ENCODE measurements at places on chromosomes 16 and 17. TPM values are rescaled to one million over a fixed set of nuclear protein-coding genes. Genes with fewer than 3 reads are reported as not detected.

Gene MYADML2
- not detected for polyA plus RNA-seq

Gene CDH3
- polyA plus RNA-seq, result not detected

Gene SLC16A11
- not detected for polyA plus RNA-seq

Gene CPHXL2
- not detected for polyA plus RNA-seq

Gene FBXO39
- polyA plus RNA-seq, result not detected

Gene PRAC1
- not detected for polyA plus RNA-seq

Gene IL17C
- polyA plus RNA-seq, result not detected

Gene CDK5R1
- 0.67 TPM for polyA plus RNA-seq

Gene EIF1
- 381 TPM for polyA plus RNA-seq

Gene SOCS3
- 18.3 TPM for polyA plus RNA-seq

Gene CX3CL1
- polyA plus RNA-seq, result 0.89 TPM

Gene ZNF597
- polyA plus RNA-seq, result 0.91 TPM

Gene BCL6B
- polyA plus RNA-seq, result not detected

Gene TP53TG3B
- polyA plus RNA-seq, result not detected

- peak; percentile 75 for DNase-seq
Observed at GRCh38 chr16:51524555-51525373, 373.7 kb upstream of the SALL1 start.

- peak; percentile 87 for DNase-seq
Observed at GRCh38 chr16:47374629-47375028, 86.2 kb downstream of the ITFG1 start.

- DNase-seq, result no peak
Observed at GRCh38 chr16:85265810-85266209, 153.5 kb upstream of the CIBAR2 start.

- peak; percentile 69 for DNase-seq
Observed at GRCh38 chr17:72297326-72298115, 176.7 kb downstream of the SOX9 start.

DNA sequence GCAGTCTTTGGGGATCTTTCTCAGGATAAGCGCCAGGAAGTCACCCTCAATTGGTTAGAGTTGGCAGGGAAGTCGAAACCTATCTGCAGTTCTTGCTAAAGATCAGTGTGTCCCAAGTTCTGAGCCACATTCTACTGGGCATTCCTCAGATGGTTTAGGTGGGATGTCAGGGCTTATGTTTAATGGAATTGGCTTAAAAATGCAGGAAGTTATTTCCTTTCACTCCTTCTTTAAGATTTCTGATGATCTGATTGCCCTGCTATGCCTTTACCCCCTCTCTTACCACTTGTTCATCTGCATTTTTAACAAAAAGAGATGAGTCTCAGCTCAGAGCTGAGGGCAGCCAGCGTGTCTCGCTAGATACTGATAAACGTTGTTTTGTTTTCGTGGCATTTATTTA, 30.8 kb downstream of the FOXL1 start:
- peak; percentile 94 for DNase-seq

DNA sequence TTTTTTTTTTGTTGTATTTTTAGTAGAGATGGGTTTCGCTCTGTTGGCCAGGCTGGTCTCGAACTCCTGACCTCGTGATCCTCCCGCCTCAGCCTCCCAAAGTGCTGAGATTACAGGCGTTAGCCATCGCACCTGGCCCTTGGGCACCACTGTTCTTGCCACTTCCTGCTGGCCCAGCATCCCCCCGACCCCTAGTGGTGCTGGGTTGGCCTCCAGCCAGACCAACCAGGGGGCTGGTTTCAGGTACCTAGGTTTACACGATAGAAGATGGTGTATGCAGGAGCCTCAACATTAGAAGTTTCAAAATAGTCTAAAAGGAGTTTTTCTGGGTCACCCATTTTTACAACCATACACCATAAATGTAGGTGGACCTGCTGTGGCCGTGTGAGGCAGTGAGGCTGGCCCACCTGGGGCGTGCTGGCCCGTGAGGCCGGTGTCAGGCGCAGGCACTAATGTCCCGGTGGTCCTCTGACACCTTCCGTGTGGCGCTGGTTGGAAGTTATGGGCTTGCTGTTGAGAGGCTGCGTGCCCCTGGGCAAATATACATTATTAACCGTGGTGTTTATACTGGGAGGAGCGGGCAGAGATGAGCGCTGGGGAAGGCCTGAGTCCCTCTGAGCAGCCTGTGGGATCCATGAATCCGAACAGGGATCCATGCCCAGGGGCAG, 43.5 kb downstream of the CFAP20 start:
- DNase-seq, result no peak

- no peak for DNase-seq
Observed at GRCh38 chr16:28905229-28905754, 19.7 kb downstream of the RABEP2 start.

DNA sequence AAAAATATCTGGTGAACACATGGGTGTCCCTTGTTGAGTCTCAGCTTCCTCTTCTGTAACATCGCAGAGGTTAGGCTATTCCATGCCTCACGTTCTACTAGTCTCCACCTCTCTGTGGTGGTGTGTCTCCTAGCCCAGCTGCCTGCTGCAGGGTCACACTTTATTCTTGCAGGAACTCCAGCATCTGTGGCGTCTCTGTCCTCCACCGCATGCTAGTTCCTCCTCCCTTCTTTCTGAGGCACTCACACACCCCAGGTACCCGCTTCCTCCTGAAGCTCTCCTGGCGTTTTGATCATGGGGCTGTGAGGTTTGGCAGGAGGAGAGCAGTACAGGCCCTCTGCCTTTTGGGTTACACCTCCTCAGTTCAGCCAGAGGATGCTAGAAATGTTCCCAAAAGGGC, 9.9 kb upstream of the TEX2 start:
- no peak for DNase-seq

DNA sequence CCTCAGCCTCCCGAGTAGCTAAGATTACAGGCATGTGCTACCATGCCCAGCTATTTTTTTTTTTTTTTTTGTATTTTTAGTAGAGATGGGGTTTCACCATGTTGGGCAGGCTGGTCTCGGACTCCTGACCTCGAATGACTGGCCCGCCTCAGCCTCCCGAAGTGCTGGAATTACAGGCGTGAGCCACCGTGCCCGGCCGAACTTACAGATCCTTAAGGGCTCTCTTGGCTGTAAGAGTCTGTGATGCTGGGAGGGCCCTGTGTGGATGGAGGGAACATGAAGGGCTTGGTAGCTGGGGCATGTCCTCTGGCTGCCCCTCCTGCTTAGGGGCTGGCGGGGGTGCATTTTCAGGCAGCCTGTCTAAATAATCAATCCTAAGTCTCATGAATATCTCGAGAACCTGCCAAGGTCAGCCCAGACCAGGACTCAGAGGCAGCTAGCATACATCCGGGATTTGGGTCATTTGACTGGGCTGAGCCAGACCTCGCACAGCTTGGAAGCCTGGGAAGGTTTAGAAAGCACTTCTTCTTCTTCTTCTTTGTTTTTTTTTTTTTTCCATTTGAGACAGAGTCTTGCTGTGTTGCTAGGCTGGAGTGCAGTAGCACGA, 17.1 kb downstream of the SPNS3 start:
- DNase-seq, result no peak

DNA sequence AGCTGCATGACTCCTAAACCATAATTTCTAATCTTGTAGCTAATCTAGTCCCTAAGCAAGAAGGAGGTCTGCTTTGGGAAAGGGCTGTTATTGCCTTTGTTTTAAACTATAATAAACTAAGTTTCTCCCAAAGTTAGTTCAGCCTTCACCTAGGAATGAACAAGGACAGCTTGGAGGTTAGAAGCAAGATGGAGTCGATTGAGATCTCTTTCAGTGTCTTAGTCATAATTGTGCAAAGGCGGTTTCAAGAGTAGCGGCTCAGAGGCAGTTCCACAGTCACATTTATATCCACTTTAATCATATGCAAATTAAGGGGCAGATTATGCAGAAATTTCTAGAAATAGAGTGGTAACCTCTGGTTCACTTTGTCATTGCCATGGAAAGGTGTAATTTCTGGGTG, 17.4 kb downstream of the DRC7 start:
- no peak for DNase-seq

DNA sequence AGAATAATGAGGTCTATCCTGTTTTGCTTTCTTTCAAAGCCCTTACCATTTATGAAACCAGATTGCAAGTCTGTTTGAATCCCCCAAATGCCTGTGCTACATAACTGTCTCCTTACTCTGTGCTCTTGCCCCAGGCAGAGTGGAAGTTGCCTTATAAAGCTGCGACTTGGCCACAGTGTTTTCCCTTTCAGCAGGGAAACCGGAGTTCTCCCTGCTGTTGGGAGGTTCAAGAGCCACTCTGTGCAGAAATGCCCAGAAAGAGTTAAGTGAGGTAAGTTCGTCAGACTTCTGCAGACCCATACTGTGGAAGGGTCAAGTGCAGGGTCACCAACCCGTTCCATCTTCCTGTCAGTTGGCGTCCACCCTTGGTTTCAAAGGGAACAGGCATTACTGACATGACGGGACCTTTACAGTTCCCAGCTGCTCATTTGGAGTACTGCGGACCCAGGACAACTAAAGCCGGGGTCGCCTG, 508.9 kb downstream of the WWOX start:
- no peak for DNase-seq

GRCh38 chr17:77915594-77916021, 42.9 kb upstream of the TNRC6C start:
- DNase-seq, result no peak

GRCh38 chr17:57366558-57367351, 110.4 kb downstream of the MSI2 start:
- DNase-seq, result no peak

GRCh38 chr16:3223913-3224515, 10.9 kb downstream of the ZNF200 start:
- no peak for DNase-seq

GRCh38 chr17:43125967-43126910, 1.1 kb upstream of the BRCA1 start:
- DNase-seq, result no peak

DNA sequence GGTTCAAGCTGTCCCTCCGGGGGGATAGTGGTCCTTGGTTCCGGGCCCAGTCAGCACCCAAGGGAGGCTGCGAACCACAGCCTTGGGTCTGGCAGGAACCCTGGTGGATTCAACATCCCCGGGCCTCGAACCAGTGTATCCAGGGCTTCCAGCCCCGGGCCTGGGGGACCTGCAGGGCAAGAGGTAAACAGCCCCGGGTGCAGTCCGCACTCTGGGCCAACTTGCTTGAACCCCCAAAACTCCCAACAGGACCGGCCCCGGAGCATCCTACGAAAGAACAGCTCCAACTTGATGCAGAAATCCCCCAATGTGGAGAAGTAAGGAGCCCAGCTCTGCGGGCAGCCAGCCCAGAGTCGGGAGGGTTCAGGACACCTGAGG, 1.5 kb upstream of the NEURL4 start:
- no peak for DNase-seq

GRCh38 chr16:56190677-56191155, 573 bp upstream of the GNAO1 start:
- DNase-seq, result no peak

- DNase-seq, result peak; percentile 31
Observed at GRCh38 chr17:75856062-75856756, 1.1 kb upstream of the WBP2 start.

GRCh38 chr17:48569674-48570324, 8.4 kb downstream of the HOXB4 start:
- DNase-seq, result peak; percentile 55

- DNase-seq, result peak; percentile 55
Observed at GRCh38 chr17:9472541-9472940, 103.1 kb downstream of the STX8 start.

DNA sequence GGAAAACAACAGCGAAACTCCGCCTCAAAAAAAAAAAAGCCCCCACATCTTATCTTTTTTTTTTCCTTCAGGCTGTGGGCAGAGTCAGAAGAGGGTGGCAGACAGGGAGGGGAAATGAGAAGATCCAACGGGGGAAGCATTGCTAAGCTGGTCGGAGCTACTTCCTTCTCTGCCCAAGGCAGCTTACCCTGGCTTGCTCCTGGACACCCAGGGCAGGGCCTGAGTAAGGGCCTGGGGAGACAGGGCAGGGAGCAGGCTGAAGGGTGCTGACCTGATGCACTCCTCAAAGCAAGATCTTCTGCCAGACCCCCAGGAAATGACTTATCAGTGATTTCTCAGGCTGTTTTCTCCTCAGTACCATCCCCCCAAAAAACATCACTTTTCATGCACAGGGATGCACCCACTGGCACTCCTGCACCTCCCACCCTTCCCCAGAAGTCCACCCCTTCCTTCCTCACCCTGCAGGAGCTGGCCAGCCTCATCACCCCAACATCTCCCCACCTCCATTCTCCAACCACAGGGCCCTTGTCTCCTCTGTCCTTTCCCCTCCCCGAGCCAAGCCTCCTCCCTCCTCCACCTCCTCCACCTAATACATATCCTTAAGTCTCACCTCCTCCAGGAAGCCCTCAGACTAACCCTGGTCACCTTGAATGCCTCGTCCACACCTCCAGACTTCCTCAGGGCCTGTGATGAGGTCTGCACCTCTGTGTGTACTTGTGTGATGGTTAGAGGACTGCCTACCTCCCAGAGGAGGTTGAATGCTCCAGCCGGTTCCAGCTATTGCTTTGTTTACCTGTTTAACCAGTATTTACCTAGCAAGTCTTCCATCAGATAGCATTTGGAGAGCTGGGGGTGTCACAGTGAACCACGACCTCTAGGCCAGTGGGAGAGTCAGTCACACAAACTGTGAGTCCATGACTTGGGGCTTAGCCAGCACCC, 1.2 kb upstream of the HBA1 start:
- DNase-seq, result no peak

GRCh38 chr16:50509521-50510341, 38.5 kb upstream of the NKD1 start:
- peak; percentile 6 for DNase-seq

DNA sequence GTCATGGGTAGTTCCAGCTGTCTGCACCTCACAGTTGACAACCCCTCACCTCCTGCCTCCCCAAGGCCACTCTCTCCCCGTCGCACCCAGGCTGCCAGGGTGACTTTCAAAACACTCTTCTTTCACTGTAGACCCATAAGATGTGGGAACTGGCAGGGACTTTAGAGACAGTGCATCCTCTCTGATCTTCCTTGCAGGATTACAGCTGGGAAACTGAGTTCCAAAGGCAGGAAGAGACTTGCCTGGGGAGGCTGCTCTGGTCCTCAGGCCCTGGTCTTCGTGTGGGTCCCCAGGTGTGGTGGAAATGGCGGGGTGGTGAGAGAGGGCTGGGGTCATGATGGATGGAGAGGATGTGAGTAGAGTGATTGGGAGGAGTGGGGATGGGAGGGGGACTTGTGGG, 21.9 kb upstream of the NKD1 start:
- no peak for DNase-seq

- no peak for DNase-seq
Observed at GRCh38 chr16:85159179-85159980, 47.1 kb upstream of the CIBAR2 start.

Data from IMR-90 (cell line).